ENCODE measurements at places on chromosomes 7 and 10.

DNA sequence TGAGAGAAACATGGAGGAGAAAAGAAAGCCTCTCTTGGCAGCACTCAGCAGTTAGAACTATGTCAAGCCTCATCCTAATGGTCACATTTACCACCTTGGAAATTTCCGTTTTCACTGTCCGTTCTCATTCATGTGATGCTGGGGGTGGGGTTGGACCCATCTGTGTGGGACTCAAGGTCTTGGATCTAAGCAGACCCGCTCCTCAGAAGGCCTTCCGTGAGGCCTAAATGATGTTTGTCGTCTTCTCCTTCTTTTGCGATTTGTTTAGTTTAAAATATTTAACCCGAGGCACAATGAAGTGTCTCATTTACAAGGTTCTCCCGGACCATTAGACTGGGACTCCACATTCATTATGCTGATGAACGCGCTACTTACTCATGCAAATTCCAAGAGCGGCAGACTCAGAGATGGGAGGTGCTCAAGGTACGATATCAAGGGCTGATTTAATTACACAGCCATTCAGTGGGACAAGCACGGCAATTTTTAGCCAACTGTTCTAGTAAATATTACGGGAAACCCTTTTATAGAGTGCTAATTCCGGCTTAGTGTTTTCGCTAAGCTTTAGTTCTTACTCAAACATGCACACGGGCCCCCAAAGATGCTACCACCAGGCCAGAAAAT, 109.1 kb upstream of the EFCAB10 start:
- no peak for DNase-seq

- no peak for DNase-seq
Measured at GRCh38 chr10:57145548-57145947, 784.5 kb upstream of the ZWINT start.

GRCh38 chr10:125679436-125679835, 3.5 kb downstream of the TEX36 start:
- DNase-seq = no peak

DNA sequence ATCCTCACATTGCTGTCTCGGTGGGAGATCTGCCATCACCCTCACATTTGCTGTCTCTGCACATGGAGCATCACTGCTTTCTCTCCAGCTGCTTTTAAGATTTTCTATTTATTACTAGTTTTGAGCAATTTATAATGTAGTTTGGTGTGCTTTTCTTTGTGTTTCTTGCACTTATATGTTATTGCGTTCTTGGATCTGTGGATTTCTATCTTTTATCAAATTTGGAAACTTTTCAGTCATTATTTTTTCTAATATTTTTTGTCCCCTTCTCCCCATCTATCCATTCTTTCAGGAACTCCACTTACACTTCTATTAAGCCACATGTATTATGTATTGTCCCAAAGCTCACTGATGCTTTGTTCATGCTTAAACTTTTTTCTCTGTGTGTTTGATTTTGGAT, 108.9 kb downstream of the FOXL3 start:
- no peak for DNase-seq

DNA sequence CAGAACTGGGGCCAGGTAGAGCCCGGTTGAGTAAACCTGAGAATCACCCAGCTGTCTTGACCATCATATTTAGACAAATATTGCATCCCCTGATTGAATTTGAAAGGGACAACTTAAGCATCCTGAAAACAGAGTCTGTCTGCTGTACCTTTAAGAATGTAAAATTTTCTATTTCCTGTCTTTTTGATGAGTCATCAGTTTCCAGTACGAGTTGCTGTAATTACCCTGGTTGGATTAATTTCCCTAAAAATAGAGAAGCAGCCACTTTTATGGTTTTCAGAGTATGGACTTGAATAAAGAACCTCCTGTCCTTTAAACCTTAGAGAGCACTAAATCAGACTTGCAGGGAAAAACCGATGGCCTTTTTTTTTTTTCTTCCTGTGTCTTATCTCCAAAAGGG, 164.6 kb upstream of the SH2B2 start:
- DNase-seq = no peak
